Cardiac muscle cell (in vitro differentiated cells and primary cell): ENCODE measurements at places on chromosomes 2 and 18. TPM values are rescaled to one million over a fixed set of nuclear protein-coding genes. Genes with fewer than 3 reads are reported as not detected.

- peak; percentile 88 for DNase-seq
Observed at GRCh38 chr2:120239488-120240287, 13.0 kb upstream of the RALB start.

GRCh38 chr18:7779211-7779610 is 212.1 kb downstream of the PTPRM start:
- DNase-seq, result no peak

LCT gene
- total RNA-seq, result 0.03 TPM in 1 of 2 replicates, not detected in the other

DPP4 gene
- total RNA-seq, result not detected in 2 replicates

- no peak for DNase-seq
Observed at GRCh38 chr18:56327191-56327885, 311.1 kb downstream of the TXNL1 start.

- no peak for DNase-seq
Observed at GRCh38 chr2:15868704-15869103, 71.6 kb upstream of the MYCN start.
